ENCODE measurements at places on chromosomes 13 and 19.

DNA sequence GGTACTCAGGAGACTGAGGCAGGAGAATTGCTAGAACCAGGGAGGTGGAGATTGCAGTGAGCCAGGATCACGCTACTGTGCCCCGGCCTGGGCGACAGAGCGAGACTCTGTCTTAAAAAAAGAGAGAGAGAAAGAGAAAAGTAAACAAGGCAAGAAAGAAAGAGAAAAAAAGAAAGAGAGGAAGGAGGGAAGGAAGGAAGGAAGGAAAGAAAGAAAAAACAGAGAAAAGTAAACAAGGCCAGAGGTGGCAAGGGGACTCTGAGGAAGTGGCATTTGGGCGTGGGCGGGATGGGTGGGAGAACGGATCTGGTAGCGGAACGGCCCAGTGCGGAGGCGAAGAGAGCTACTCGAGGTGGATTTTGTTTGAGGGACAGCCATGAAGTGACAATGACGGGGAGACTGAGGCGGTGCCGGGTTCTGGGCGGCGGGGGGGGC lies 7.5 kb upstream of the ARRDC2 start:
- no peak for DNase-seq

DNA sequence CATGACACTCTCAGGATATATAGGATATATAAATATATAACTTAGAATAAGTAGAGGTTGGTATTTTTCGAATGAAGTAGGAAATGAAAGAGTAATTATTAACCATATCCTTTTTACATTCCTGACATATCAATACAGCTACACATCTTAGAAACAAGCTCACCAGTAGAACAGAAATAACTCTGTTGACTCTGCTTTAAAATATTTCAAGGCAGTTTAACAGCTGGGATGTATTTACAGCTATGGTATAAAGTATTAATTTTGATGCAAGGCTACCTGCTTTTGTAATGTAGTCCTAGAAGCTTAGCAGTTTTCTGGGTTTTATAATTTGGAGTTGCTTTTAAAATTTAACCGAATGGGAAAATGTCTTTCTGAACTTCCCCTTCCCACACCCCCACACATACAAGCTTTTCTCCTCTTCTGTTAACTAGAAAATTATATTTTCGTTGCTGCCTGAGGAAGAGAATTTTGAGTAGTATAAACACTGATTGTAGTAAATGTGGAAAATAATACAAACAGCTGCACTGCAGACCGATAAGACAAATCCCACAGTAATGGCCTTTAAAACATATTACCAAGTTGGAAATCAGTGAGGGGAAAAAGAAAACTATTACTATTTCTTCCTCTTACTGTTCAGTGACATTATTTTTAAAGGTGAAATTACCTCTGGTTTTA lies 147.7 kb downstream of the GGACT start:
- no peak for DNase-seq

DNA sequence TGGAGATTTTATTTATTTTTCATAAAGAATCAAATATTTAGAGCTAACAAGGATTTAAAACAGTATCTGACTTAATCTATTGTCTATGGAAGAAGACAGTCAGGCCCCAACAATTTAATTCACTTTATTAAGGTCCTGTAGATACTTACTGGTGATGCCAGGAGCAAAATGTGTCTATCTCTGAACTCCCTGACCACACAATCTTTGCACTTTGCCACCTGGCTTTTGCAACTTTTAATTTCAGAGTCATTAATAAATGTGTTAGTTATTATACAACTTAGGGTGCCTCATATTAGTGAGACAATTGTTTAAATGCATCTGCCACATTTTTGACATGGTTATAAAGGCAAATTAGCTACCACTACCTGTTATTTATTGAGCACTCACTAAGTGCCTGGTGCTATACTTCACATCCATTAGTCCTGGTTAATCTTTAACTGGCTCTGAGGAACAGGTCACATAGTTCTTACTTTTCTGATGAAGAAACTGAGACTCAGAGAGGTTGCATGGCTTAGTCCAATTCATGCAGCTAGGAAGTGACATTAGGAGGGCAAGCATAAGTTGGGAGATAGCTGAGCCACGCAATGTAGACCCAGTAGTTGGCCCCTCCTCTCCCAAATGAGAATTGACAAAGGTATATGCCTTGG lies 297.9 kb downstream of the DCT start:
- no peak for DNase-seq

DNA sequence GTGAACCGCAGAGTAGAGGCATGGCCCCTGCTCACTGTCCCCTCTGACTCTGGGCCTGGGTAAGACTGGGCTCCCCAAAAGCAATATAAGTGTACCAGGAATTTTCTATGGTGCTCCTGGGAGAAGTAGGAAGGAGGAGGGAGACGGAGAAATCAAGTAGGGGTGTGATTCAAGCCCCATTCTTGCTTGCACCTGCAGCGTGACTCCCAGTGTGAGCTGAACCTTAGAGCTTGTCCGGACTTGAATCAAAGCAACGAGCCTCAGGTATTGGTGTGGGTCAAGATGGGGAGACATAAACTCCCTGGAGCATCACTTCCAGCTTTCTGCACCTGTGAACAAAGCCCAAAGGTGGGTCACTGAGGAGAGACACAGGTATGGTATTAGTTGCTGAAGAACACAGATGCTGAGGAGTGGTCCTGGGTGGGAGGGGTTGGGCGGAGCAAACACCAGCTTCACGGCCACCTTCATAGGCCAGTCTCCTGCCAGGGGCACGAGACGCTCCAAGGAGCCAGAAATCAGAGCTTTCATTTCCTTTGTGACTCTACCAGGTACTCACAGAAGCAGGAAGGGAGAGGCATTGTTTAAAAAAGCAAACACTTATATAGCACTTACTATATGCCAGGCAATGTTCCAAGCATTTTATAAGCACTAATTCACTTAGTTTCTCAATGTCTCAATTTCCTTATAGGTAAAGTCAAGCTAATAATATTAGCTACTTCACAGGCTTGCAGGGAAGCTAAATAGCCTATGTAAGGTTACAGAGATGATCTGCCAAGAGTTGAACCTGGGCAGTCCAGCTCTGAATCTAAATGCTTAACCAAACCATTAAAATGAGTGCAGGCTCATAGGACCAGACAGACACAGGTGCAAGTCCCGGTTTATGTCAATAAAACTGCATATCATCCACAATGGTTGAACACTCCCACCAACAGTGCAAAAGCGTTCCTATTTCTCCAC lies 775.3 kb downstream of the UQCRFS1 start:
- DNase-seq = no peak

- DNase-seq = no peak
These were observed 5.7 kb downstream of the MCF2L start for GRCh38 chr13:112974671-112975070.

GRCh38 chr19:5340637-5341447 lies at the start of gene PTPRS:
Gene PTPRS (minus strand): TSS chr19:5340812. CDS start chr19:5286140, 54,672 bp downstream.
- DNase-seq = peak; percentile 54

DNA sequence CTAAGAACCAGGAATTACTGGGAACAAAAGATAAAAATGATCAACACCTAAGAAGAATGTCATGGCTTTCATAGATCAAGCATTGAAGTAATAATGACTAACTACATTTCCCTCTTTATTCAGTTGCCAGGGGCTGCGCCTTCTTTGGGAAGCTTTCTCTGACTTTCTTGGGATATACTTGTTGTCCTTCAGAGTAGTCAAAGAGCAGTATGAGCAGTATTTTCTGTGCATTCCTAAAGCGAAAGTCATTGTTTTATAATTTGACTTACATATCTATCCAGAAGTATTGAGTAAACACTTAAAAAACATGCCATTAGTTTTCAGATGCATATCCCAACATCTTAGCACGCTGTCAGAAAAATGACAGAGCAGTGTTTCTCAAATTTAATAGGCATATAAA lies 2412.4 kb downstream of the PCDH9 start:
- no peak for DNase-seq

GRCh38 chr13:105719859-105720258 lies 815.6 kb downstream of the EFNB2 start:
- DNase-seq = no peak

- no peak for DNase-seq
These were observed 95.9 kb upstream of the FREM2 start for GRCh38 chr13:38590796-38591507.

DNA sequence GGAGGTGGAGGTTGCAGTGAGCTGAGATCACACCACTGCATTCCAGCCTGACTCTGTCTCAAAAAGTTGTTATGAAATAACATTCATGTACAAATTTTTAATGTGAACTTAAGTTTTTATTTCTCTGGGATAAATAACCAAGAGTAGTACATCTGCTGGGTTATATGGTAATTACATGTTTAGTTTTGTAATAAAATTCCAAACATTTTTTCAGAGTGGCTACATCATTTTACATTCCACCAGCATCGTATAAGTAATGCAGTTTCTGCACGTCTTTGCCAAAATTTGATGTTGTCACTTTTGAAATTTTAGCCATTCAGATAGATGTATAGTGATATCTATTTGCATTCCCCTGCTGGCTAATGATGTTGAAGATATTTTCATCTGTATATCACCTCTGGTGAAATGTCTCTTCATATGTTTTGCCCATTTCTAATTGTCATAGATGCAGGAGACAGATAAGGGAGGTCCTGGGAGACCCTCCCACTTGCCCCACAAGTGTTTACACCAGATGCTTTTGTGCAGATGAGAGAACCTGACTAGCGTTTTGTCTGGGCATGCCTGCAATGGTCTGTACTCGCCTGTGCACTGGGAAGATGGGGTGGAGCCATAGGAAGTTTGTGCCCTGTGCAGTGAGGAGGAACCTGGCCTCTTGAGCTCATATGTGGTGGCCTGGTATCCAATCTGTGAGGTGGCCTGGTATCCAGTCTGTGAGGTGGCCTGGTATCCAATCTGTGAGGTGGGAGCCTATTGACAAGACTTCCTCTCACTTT lies 12.7 kb upstream of the KBTBD6 start:
- no peak for DNase-seq

- peak; percentile 10 for DNase-seq
These were observed 111.0 kb upstream of the KL start for GRCh38 chr13:32905063-32905863.

GRCh38 chr13:28707629-28708427 lies 10.9 kb downstream of the SLC46A3 start:
- no peak for DNase-seq

- no peak for DNase-seq
These were observed 62.8 kb upstream of the LRCH1 start for GRCh38 chr13:46490129-46490528.

- DNase-seq = no peak
These were observed 343.1 kb downstream of the MZT1 start for GRCh38 chr13:72384186-72384823.

DNA sequence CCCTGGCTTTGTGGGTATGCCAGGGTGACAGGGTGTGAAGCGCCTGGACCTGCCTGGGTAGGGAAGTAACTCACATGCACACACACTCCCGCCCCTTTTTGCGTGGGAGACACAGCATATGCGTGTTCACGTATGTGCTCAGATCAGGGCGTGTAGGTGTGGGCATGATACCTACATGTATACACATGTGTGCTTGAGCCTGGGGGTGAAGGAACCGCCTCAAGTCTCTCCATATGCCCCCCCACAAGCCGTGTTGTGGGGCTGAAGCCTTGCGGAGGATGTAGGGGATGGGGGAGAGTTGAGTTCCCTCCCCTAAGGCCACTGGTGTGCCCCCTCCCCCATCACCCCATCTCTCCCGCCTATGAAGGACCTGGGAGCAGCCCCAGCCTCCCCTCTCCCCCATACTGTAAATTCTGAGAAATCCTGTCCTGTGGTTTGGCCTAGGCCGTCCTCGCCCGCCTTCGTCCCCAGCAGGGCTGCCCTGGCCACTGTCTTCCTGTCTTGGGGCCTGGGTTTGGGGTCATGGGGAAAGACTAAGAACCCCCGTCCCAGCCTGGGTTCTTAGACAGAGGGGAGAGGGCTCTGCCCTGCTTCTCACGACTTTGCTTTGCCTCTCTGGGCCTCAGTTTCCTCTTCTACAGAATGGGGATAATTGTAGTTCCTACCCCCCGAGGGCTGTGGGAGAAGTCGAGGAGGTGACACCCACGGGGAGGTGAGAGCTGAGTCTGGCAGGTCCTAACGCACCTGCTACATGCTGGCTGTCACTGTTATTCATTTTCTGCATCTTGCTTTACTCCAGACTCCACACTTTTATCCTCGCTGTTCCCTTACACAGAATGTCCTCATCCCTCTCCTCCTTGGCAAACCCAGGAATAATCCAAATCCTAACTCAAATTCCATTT lies 14.3 kb downstream of the ACTL9 start:
- DNase-seq = no peak

DNA sequence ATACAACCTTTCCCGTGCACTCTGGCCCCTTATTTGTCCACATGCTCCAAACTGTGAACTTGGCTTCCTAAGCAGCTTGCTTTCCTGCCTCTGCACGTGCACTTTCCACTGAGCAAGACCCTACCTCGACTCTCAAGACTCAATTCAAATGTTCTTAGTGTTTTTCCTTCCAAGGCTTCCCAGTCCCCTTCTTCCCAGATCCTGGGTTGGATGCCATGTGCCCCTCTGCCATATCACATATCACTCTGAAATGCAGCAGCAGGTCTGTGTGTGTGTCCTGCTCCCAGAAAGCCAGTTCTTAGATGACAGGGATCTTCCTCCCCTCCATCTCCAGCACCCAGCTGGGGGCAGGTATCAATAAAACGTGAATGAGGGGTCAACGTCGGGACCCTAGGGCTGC lies 3.0 kb downstream of the ZNF557 start:
- DNase-seq = no peak
